ENCODE measurements at places on chromosomes 1 and 21. TPM values are rescaled to one million over a fixed set of nuclear protein-coding genes. Genes with fewer than 3 reads are reported as not detected.

GRCh38 chr1:168279253-168279652 is 1.4 kb upstream of the TBX19 start:
- DNase-seq, result no peak

- DNase-seq, result no peak
Measured at GRCh38 chr1:159943278-159943640, 2.2 kb downstream of the IGSF9 start.

GRCh38 chr1:177884479-177885021 is 85.3 kb downstream of the SEC16B start:
- no peak for DNase-seq

- DNase-seq, result no peak
Measured at GRCh38 chr1:5938101-5938646, 54.1 kb downstream of the NPHP4 start.

GRCh38 chr1:44270686-44271628 is 57.7 kb downstream of the DMAP1 start:
- no peak for DNase-seq

DNA sequence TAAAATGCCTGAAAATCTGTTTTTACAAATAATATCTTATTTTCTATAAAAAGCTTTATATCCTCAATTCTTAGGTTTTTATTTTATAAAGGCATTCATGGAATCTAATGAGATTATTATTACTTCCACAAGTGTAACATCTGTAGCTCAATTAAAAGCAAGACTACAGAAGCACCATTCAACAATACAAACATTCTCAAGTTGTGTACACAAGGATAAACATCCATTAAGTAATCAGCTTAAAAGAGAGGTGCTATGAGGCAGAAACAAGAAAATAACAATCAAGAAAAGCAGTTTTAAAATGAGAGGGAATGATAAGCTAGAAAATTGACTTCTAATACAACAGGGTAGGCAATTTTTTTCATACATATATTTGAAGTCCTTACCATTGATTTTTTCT is 326.1 kb downstream of the MRPL39 start:
- DNase-seq, result no peak

GRCh38 chr21:20639026-20639425 is 359.2 kb upstream of the NCAM2 start:
- DNase-seq, result no peak

DNA sequence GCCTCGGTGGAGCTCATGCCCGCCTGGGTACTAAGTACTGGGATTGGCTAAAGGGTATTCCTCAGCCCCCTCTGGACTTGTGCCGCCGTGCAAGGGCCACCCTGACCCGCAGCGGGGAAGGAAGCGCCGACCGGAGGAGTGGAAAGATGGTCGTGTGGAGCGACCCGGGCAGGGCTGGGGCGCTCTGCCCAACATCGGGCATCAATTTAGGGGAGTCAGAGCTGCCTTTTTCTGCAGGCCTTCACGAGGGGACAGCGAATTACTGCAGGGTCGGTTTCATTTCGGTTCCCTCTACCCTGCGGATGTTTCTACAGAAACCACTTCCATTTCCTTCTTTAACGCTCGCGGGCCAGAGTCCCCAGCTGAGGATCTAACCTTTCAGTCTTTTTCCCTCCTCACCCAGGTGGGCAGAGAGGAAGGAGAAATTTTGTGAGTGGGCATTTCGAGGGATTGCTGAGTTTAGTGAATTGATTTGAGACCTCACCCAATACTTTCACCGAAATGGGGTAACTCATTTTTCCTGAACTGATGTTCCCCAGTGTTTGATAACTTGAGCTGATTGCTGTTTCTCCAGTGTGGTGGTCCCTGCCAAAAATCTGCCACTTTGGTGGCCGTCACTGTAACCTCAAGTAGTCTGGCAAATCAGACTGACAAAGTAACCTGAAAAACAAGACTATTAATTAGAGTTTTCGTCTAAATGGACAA is 1.1 kb downstream of the TOR1AIP1 start:
- DNase-seq, result no peak

GRCh38 chr1:212671342-212672031 is 28.2 kb downstream of the BATF3 start:
- no peak for DNase-seq

GRCh38 chr1:110164725-110165350 is 14.5 kb downstream of the SLC6A17 start:
- no peak for DNase-seq

DNA sequence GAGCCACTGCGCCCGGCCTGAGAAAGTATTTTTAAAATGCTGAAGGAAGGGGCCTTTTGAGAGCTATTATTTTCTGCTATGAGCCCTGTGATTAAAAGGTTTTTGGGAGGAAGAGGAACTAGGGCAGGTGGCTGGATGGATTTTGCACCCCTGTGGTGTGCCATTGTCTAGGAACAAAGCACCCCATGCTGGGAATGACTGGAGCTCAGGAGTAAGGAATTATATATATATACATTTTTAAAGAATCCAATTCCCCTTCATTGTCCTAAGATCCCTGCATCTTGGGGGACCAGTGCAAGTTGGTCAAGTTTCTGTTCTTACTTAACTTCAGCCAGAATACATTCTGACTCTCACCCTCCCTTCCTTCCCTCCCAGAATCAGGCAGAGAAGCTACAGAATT is 91.6 kb downstream of the ZNF648 start:
- DNase-seq, result no peak

DNA sequence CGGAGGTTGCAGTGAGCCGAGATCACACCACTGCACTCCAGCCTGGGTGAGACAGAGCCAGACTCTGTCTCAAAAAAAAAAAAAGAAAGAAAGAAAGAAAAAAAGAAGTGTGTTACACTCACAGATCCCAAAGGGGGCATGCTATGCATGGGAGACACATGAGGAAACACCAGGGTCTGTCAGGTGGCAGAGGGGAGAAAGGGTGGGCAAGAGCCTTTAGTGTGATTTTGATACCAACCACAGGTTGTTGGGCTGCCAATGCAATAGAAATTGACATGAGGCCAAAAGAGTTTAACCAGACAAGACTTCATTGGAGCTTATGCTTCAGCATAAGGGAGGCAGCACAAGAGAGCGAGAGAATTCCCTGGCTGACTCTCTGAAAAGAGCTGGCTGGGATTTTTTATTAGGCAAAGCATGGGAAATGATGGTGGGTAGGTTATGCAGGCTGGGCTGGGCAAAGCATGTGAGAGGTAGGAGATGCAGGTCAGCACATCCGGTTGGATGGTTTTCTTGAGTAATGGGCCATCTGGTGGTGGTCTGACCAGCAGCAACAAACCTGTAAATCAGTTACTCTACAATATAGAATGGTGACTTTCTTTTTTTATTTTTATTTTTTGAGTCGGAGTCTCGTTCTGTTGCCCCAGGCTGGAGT is 11.7 kb upstream of the EXTL1 start:
- no peak for DNase-seq

- no peak for DNase-seq
Measured at GRCh38 chr1:36981126-36981525, 53.2 kb downstream of the GRIK3 start.

DNA sequence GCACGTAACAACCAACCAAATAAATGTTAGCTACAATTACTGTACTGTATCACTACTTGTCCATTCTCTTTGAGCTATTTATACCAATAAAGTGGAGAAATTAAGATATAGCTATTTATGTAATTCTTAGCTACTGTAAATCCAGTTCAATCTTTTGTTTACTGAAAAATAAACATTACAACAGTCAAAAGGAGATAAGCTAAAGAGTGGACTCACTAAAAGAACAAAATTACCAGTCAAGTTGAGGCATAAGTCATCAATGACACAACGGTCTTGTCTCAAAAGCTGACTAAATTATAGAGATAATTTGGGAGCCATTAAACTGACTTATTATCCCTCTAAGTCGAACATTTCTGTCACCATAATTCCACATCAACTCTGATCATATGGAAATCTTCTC is 22.5 kb downstream of the TGFBR3 start:
- DNase-seq, result no peak

DNA sequence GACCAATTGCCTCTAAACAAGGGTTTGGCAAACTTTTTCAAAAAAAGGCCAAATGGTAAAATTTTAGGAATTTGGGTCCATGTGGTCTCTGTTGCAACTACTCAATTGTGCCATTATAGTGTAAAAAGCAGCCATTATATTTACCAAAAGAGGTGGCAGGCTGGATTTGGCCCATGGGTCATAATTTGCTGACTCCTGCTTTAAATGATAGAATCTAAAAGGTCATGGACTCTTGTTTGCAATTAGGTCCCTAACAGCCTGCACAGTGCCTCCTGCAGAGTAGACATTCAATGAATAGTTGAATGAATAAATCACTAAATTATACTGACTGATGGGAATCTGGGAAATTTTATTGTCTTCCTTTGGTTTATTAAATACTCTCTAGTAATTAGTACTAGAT is 6.2 kb downstream of the BECN2 start:
- no peak for DNase-seq

DNA sequence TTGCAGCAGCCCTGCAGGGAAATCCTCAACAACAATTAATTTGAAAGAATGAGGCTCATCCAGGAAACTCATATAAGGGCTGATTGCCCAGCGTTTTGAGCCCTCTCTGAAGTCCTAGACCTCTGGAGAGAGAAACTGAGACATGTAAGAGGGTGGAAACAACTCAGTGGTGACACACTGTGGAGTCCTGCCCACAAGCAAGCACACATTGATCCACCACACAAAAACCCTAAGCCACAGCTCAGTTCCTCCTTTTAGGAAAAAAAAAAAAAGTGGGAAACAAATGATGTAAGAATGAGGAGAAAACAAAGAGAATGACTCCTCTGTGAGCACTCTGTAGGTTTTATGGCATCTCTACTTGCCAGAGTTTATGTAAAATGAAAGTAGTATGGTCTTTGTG is 22.9 kb upstream of the PLA2G5 start:
- DNase-seq, result no peak

DNA sequence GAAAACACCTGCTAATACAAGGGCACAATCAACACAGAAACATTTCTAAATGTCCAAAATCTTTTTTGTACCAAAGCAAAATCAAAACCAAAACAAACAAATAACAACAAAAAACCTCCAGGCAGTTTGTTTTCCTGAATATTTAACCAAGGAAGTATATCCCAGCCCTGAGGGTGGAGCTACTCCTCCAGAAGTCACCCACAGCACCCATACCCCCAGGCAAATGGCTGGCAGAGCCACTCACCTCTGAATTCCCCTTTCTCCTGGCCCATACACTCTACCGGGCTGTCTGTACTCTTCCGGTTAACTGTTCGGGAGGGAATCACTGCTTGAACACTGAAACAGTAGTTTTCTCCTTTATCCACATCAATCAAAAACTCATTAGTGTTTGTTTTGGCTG is 9.5 kb downstream of the F3 start:
- DNase-seq, result no peak

DNA sequence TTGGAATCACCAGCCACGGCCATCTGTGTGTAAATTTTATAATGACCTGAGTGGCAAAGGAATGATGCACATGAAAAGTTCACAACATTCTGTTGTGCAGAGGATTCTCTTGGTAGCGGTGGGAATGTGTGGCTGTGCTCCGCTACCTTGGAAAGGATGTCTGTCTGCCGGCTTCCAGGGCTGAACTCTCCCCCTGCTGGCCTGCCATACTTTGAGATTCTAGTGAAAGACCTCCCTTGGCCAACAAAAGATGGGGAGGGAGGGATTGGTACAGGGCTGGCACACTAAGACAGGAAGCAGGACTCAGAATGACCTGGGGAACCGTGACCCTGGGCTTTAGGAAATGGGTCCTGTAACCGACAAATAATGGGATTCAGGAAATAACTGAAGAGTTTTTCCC is 194.5 kb upstream of the PLD5 start:
- DNase-seq, result no peak

- DNase-seq, result no peak
Measured at GRCh38 chr1:113913887-113914664, 8.9 kb downstream of the DCLRE1B start.

GRCh38 chr1:246092136-246092535 is 414.9 kb downstream of the SMYD3 start:
- DNase-seq, result no peak

- no peak for DNase-seq
Measured at GRCh38 chr1:59502009-59502691, 205.3 kb downstream of the FGGY start.

PRAMEF2 gene
- polyA plus RNA-seq, result not detected

APOBEC4 gene
- not detected for polyA plus RNA-seq

KIF21B gene
- polyA plus RNA-seq, result 0.10 TPM

XCL2 gene
- not detected for polyA plus RNA-seq

ADGRL2 gene
- 5.7 TPM for polyA plus RNA-seq

MIB2 gene
- polyA plus RNA-seq, result 41.8 TPM

FBXO2 gene
- polyA plus RNA-seq, result 1.1 TPM

BEND5 gene
- 1.1 TPM for polyA plus RNA-seq

TTC22 gene
- polyA plus RNA-seq, result 0.03 TPM
